CD4-positive, alpha-beta T cell treated with Interleukin-12 subunit alpha and Interleukin-12 subunit beta, for 1 hour (primary cell): ENCODE measurements at places on chromosomes 5 and 9.

DNA sequence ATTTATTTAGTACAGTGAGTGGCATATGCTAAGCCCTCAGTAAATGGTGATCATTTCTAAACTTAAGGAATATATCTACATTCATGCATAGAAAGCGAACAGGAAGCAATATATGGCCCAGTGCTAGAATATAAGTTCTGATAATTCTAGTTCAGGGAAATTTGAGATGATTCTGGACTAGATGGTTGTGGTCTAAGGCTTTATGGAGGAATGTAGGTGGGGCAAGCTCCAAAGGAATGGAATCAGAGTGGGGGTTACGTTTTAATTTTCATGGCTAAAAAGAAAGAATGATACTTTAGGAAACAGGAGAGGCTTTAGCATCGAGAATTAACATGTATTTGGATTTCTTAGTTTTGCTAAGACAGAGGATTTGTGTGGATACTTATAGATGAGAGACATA is 56.1 kb downstream of the MTREX start:
- DNase-seq: no peak

GRCh38 chr9:131734165-131734610 is 5.7 kb downstream of the RAPGEF1 start:
- DNase-seq: peak; percentile 77

DNA sequence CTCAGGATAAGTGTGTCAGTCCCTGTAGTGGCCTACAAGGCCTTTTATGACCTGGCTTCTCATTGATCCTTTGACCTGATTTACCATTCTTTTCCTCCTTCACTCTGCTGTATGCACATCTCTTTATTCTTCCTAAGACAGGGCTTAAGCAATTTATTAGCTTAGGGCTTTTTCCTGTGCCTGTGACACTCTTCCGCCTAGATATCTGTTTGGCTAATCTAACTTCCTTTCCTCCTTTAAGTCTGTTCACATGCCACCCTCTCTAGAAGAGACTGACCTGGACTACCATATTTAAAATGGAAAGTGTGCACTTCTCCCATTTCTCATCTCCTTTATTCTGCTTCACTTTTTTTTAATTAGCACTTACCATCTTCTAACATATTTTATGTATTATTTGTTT is 29.1 kb downstream of the FOCAD start:
- DNase-seq: no peak

DNA sequence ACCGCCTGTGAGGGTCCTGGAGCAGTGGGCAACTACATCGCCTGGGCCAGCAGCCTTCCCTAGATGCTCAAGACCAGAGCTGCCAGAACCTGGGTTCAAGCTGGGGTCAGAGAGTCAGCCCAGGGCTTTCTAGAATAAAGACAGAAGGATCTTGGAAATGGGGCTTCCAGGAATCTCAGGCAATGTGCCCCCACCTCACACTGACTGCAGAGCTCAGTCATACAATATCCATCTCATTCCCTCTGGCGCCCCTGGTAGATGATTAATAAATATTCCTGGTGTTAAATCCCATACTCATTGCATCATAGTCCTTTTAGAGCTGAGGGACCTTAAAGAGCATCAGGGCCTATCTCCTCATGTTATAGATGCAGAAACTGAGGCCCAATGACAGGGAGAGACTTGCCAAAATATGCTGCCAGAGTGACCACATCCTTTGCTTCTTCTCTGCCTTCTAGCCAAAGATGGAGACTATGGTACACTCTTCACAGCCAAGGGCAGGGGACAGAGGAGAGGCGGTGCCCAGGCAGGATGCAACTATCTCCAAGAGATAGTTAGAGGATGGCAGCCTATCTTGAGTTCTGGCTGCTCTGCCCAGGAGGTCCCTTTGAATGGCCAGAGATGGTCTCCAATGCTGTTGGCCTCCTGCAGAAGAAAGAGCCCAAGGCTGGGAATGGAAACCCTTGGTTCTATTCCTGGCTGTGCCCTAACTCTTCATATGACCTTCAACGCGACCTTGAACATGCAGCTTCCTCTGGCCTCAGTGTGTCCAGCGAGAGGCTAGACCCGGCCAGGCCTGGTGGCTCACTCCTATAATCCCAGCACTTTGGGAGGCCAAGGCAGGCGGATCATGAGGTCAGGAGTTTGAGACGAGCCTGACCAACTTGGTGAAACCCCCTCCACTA is 36.2 kb upstream of the IL17B start:
- no peak for DNase-seq

DNA sequence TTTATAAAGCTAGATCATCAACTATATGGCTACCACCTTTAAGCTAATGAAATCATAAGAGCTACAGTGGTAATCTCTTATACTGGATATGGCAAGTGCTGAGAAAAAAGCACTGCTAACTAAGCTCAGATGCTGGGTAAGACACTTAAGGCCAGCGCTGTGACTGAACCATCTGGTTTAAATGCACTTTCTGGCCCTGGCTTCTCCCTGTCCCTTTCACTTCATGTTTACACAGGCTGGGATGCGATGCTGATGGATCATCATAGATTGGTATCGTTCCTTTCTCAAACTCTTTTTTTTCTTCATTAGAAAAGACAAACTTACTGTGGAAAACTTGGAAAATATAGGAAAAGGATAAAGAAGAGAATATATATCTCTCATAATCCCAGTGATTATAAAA is 52.3 kb downstream of the KIF24 start:
- no peak for DNase-seq

GRCh38 chr5:134553821-134554267 is 28.4 kb downstream of the JADE2 start:
- DNase-seq: no peak

DNA sequence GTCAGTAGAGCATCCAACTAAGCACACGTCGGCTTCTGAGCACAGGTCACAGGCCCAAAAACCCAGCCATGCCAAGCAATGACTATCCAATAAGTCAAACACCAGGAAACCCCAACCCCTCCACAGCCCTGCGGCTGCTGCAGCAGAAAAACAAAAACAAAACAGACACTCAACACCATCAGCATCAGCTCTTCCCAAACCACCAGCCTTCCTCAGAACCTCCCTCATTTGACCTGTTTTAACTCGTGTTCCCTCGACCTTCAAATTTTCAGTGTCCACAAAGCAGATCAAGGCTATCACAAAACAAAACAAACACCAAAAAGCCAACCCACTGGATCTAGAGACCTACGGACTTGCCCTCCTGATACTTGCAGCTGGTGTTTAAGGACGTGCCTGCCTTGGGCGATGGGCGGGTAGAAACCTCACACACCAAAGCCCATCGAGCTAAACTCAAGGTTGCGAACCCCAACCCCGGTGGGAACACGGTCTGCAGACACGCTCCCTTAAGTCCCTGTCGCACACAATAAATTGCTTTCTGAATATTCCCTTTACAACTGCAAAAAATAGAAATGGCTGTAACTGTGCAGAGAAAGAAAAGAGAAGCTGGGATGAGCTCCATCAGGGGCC is 247.1 kb upstream of the ANKRD55 start:
- DNase-seq: peak; percentile 52

- DNase-seq: no peak
Observed at GRCh38 chr9:37971691-37972090, 67.8 kb upstream of the SLC25A51 start.

DNA sequence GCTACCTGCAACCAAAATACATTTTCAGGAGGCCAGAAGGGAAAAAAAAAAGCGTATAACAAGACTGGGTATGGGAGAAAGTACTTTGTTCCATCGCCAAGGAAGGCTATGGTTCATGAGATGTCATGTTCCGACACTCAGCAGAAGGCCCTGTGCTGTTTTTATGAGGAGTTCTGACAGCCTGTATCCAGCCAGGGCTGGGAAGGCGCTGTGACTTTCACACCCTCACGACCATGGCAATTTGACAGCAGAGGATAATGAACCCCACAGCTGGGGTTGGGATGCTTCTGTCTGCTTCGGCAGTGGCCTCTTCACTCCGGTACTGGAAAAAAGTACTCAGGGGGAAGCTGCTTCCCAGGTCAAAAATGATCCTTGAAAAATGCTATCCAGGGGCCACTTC is 154.4 kb downstream of the PRELID2 start:
- no peak for DNase-seq

DNA sequence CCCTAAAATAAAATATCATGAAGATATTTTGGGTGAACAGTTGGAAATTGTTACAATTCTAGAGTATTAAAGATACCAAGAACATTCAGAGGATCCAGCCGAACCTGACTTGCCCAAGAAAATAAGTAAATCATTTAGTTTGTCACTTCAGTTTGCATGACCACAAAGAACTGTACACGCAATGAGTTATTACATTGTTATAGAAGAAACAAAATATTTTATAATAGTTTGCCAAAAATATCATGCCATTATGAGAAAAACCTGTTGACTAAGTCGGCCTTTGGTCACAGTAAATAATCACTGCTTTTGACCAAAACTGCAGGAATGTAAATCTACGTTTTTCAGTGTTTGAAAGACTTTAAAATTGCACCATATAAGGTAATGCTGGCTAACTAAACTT is 27.9 kb downstream of the TRIO start:
- DNase-seq: no peak

GRCh38 chr9:35044071-35044470 is 28.4 kb downstream of the VCP start:
- no peak for DNase-seq

DNA sequence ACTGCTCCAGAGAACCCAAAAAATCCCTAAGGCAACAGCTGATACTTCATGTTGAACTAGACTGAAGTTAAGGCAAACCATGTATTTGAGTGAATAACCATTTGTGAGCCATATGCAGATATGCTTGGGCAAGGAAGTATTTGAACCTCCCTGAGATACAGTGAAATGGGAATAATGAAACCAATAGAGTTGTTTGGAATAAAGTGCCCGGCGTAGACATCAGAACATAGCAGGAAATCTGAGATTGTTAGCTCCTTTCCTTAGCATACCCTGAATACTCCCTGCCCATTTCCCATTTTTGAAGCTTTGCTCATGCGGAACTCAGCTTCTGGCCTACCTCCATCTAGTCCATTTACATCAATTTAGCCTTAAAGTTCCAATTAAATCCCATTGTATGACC is 611.9 kb downstream of the EFNA5 start:
- no peak for DNase-seq

- no peak for DNase-seq
Observed at GRCh38 chr9:126171641-126172040, 155.0 kb upstream of the MVB12B start.

GRCh38 chr5:154077696-154078095 is 38.9 kb downstream of the MFAP3 start:
- no peak for DNase-seq

GRCh38 chr9:76390656-76391055 is 3.6 kb downstream of the RFK start:
- no peak for DNase-seq

DNA sequence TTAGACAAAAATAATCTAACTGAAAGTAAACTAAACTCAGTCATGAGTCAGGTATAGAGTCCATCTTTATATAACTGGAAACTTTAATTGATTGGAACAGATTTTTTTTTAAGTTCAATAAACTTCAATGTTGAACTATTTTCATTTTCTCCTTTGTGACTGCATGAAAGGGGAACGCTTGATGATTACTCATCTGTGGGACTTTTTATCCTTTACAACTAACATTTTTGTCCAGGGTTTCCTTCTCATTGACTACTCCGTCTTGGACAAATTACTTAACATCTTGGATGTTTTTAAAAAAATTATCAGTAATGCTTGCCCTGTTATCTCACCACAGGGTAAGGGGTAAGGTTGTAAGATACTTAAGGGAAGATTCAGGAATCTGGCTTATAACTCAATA is 1658.4 kb downstream of the MAT2B start:
- no peak for DNase-seq

GRCh38 chr9:134167530-134167931 is 3.2 kb upstream of the RNU6ATAC start:
- DNase-seq: no peak

- DNase-seq: no peak
Observed at GRCh38 chr9:27368316-27368985, 71.5 kb upstream of the EQTN start.

DNA sequence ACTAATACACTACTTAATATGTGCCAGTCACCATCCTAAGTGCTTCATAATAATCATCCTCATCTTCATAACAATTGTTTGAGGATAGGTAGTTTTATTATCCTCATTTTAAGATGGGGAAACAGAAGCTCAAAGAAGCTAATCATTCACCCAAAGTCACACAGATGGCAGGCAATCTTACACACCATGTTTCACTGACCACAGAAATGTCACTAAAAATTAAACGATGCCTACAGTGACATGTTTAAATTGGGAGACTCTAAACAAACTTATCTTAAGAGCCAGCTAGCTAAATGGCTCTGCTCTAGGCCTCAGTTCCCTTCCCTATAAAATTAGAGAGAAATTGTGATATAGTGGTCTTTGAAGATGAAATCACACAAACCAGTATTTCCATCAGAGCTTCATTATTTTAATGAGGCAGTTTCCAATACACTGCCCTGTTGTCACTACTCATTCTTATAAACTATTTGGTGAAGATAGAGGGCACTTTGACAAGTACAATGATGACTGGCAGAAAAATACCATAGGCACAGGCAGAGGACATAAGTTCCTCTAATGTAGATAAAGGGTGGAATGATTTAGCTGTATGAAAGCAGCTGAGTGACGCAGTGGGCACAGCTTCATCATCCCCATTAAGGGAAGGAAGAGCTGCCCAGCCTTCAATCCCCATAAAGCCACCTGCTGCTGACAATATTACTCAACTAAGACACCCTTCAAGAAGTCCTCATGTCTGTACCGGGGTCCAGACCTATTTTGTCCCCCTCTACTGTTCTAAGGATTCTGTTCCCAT is 224.1 kb downstream of the ACTL7B start:
- no peak for DNase-seq

GRCh38 chr9:2655411-2655901 is 33.9 kb downstream of the VLDLR start:
- DNase-seq: peak; percentile 43

DNA sequence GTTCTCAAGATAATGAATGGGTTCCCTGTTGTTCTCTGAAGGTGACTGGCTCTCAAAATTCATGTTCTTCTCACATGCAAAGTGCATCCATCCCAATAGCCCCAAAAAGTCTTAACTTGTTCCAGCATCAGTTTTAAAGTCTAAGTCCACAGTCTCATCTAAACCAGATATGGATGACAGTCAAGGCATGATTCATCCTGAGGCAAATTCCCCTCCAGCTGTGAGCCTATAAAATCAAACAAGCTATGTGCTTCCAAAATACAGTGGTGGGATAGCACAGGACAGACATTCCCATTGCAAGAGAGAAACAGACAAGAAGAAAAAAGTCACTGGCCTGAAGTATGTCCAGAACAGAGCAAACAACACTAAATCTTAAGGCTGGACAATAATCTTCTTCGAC is 25.4 kb downstream of the FBXO10 start:
- no peak for DNase-seq

DNA sequence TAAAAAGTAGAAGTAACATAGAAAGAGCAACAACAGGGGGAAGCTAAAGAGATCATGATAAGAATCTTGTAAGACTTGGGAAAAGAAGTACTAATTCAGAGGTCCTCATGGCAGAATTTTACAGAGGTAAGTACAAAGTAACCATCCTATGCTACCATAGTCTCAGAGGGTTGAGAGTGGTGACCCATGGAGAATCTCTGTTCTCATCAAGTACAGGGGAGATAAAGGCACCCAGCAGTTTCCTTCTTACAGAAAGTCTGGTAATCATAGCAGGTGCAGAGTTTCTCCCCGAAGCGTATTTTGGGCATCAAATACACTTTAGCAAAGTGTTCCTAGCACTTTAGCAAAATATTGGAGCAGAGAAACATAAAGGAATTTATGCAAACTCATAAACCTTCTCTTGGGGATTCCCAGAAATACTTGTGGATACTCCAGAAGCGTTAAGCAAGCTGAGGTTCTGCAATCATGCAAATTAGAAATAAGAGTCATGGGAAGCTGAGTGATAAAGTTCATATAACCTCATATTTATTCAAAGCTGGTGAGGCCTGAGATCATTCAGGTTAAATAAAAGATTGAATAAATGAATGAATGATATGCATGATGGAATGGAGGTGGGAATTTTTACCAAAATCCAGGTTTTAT is 101.0 kb upstream of the SMC2 start:
- DNase-seq: no peak
